ENCODE measurements at places on chromosomes 16 and 17.
A peak's percentile ranks its signal among the peaks of the same experiment; 100 is the strongest.

DNA sequence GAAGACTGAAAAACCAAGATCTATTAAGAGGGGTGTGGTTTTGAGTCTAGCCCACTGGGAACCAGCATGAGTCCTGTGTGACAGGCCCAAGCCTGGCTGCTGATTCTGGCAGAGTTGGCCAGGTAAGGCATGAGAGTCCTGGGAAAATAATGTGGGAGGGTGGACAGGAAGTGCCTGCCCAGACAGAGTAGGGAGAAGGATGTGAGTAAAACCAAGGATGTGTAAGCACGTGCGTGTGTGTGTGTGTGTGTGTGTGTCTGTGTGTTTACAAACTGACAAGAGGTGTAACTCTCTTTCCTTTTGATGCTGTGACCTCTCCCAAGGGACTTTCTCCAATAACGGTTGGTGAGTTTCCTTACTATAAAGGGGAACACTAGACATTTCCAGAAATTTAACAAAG lies 15.6 kb upstream of the TEX2 start:
- DNase-seq, result no peak

- DNase-seq, result no peak
Observed at GRCh38 chr16:66658143-66658859, 38.2 kb downstream of the CMTM4 start.

- no peak for DNase-seq
Observed at GRCh38 chr17:20116683-20117309, 107.6 kb downstream of the SPECC1 start.

- DNase-seq, result peak; percentile 67
Observed at GRCh38 chr16:972316-973002, 1.7 kb upstream of the LMF1 start.

DNA sequence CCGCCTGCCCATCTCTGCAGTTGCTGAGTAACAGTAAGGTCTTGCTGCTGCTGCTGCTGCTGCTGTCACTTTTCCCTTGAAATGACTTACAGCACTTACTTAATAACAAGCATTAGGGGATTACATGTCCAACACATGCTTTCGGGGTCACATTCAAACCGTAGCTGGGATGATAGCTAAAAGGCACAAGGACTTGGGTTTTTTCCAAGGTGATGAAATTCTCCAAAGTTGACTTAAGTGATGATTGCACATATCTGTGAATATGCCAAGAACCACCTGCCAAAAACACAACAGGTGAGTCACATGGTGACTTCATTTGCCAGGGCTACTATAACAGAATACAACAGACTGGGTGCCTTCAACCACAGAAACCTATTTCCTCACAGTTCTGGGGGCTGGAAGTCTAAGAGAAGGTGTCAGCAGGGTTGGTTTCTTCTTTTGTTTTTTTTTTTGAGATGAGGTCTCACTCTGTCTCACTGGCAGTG lies 121.9 kb upstream of the TNRC6C start:
- DNase-seq, result no peak

GRCh38 chr16:78200623-78201096 lies 101.2 kb downstream of the WWOX start:
- DNase-seq, result no peak

- DNase-seq, result no peak
Observed at GRCh38 chr16:22977294-22977697, 163.3 kb downstream of the HS3ST2 start.

DNA sequence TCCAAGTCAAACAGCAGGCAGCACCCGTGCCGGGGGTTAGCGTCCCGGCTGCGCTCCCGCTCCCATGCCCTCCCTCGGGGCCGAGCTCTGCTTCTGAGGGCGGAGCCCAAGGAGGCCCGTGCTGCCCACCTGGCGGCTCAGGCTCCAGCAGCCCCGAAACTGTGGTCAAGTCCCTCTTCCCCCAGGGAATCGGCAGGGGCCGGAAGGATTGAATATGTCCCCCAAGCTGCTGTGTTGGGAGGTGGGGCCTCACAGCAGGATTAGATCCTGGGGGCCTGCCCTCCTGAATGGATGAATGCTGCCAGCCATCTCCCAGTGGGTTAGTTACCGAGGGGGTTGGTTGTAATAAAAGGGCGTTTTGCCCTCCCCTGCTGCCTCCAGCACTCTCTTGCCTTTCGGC lies 33.9 kb downstream of the MAP2K3 start:
- DNase-seq, result no peak

Data from amygdala (tissue), 56 donors.